ENCODE measurements at places on chromosomes 1 and 21.

- DNase-seq = no peak
These were observed 11.8 kb upstream of the CALML6 start for GRCh38 chr1:1903224-1903623.

- no peak for DNase-seq
These were observed 169.9 kb downstream of the BRINP2 start for GRCh38 chr1:177340601-177341067.

- DNase-seq = no peak
These were observed 32.1 kb downstream of the IL12RB2 start for GRCh38 chr1:67339623-67340343.

DNA sequence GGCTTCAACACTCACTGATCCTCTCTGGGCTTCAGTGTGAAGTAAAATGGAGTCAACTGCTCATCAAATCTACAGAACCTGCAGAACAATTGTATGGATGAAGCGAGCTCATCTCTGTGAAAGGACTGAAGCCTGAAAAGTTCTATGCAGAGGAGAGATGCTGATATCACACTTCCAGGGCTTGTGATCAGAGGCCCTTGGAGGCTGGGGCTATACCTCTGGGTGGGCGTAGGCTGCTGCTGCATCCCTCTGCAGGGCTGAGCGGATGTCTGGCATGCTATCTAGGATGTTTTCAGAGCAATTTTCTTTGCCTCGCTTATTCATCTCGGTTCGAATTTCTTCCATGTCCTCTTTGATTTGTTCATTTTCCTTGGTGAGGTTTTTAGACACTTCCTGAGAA, 17.6 kb downstream of the OLFML2B start:
- no peak for DNase-seq

DNA sequence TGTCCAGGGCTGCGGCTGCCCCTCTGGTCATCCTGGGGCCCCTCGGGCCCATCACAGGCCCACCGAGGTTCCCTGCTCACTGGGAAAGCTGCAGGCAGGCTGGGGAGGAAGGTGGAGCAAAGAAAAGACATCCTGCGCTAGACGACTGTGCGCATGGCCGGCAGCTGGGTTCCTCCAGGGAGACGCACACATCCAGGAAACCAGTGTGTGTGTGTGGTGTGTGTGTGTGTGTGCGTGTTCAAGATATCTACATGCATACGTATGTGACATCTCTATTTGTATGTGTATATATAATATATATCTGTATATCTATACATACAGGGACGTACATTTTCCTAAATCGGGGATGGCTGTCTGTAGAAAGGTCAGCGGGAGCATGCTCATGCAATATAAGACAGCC, 63.7 kb downstream of the ACOT7 start:
- DNase-seq = no peak

DNA sequence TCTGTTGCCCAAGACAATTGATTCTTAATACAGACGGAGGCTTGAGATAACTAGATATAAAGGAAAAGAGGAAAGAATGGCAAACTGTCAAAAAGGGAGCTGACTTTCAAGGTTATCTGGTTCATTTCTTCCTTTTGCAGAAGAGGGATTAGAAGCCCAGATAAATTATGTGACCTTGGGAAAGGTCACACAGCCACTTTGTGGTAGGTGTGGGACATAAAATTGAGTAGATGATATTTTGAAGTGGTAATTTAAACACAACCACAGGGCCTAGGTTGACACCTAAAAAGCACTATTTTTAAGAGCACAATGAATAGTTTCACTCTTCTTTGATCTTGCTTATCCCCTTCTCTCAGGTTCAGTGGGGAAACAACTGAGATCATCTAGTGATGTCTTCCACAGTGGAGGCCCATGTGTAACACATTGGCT, 16.9 kb upstream of the KIAA0040 start:
- DNase-seq = no peak

- no peak for DNase-seq
These were observed 2.0 kb upstream of the ACOT11 start for GRCh38 chr1:54545916-54546635.

GRCh38 chr21:43717166-43717853, 1.6 kb upstream of the PDXK start:
- no peak for DNase-seq

GRCh38 chr1:182784556-182785171, 4.9 kb upstream of the NPL start:
- DNase-seq = peak; percentile 6

GRCh38 chr1:17405898-17406759, 33.3 kb downstream of the RCC2 start:
- DNase-seq = no peak

Measured in activated T-cell treated with anti-CD3 and anti-CD28 coated beads for 4 hours (primary cell).